ENCODE measurements at places on chromosomes 3 and 15.

- no peak for DNase-seq
These were observed 662.4 kb upstream of the BCHE start for GRCh38 chr3:166499636-166500035.

- peak; percentile 20 for DNase-seq
These were observed 798 bp downstream of the GCHFR start for GRCh38 chr15:40764629-40765103.

- peak; percentile 86 for DNase-seq
These were observed 20.4 kb downstream of the SLC7A14 start for GRCh38 chr3:170565495-170565894.

DNA sequence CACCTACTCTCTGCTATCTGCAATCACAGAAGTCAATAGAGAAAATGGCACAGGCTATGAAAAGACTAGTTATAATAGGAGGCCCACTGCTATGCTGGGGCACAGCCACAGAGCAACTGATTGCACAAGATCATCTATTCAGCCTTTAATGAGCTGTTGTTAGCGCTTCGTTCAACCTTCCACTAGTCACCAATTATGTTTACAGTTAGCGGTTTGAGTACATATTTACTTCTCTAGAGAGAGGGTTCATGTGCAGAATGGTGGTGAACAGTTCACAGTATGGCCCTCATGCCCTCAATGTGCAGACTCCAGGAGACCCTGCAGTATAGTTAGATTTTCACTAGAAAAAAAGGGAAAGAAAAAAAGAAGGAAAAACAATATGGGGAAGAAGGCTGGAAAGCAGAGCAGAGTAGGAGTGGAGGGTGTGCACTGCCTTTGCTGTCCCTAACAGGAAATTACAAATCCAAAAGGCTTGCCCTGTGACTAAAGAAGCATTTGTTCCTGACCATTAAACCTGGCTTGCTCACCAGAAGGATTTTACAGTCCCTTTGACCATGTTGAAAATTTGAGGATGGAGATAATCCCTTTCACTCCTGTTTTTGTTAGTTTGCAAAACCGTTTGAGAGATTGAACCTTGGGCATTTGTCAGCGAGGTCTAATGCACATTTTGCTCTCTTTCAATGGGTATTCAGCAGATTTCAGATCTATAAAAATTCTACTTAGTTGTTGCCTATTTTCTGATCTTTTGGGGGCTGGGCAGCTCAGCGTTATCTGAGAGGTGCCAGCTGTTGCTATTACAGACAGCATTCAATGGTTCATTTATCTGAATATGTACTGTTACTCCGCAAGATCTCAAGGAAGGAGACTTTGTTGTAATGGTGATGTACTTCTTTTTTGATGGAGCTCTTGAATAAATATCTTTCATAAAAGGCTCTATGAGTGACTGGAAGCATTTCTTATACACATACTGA, 296.1 kb downstream of the LSAMP start:
- DNase-seq = no peak

DNA sequence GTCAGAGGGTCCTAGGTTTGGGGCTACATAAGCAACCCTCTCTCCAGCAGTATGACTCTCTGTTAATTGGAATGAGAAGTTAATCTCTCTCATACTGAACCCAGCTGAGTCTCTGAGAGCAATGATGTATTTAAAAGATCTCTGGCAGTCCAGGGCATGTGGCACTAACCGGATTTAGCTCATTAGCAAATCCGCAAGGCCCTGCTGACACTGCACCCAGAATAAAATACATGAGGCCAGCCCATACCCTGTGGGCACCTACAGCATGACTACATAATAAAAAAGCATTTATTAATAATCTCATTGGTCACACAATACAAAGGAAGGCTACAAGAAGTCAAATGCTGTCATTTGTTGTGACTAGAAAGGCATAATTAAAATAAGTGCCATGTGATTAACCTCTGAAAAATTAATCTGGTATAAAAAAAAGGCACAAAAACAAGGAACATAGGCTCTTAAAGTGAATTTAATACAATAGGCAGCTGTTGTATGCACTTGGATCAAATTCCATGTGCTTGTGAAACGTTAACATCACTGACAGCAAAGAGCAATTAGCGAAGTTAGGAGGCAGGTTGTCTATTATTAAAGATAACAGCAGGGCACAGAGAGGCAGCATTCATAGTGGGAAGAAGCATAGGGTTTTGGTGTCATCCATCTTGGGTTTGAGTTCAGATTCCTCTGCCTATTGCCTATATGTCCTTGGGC, 381.2 kb downstream of the WDR72 start:
- no peak for DNase-seq

DNA sequence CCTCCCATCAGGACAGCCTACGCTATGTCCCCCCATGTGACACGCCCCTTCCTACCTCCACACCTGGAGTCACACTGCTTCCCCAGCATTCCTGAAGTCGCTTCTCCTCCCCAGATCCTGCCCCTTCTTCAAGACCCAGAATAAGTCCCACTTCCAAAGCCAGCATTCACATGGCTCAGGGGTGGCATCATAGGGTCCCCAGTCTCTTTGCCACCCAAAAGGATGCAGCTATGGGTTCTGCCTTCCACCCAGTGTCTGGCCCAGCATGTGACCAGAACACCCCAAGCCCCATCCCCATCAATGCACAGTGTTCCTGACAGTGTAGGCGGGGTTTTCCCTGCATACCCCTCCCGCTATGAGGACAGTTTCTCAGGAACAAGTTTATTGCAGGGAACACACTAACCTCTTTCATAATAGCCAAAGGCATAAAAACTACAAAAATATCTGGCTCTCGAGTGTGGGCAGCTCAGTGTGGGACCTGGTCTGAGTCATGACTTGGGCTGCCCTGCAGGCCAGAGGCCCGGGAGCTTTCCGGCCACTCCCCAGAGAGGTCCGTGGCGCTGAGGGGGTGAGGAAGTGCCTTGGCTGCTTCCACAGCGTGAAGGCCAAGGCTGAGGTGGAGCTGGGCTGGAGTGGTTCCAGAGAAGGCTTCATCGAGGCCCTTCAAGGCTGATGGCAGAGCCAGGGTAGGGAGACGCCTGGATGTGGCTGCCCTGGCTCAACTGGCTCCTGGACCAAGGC, 5.8 kb downstream of the ISLR start:
- DNase-seq = peak; percentile 96

DNA sequence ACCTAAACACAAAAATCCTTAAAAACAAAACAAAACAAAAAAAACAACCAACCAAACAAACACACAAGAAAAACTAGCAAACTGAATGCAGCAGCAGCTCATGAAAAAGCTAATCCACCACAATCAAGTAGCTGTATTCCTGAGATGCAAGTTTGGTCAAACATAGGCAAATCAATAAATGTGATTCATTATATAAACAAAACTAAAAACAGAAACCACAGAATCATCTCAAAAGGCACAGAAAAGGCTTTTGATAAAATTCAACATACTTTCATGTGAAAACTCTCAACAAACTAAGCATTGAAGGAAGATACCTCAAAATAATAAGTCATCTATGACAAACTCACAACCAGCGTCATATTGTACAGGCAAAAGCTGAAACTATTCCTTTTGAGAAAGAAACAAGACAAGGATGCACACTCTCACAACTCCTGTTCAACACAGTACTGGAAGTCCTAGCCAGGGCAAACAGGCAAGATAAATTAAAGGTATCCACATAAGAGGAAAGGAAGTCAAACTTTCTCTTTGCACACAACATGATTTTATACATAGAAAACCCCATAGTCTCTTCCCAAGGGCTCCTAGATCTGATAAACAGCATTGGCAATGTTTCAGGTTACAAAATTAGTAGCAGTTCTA, 495.1 kb upstream of the SGO1 start:
- DNase-seq = no peak

DNA sequence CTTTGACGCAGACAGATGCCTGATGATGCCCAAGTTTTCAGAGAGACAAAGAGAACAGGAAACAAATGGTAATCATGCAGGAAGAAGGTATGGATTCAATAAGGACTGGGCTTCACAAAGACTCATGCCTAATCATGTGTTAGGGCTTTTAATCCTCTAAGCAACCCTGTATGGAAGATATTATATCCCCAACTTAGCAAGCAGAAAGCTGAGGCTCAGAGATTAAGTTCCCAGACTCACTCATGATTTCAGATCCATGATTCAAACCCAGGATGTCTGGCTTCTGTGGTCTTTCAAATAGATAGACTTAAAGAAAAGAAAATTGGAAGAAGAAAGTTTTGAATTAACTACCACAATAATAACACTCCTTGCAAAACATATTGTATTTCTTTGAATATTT, 4.1 kb upstream of the CLASP2 start:
- DNase-seq = peak; percentile 36

- no peak for DNase-seq
These were observed 31.4 kb upstream of the ABHD5 start for GRCh38 chr3:43659250-43659880.

- no peak for DNase-seq
These were observed 279.2 kb upstream of the KCNH8 start for GRCh38 chr3:18868911-18869689.
